ENCODE measurements at places on chromosomes 3 and 15.

- no peak for DNase-seq
Measured at GRCh38 chr3:126758882-126759281, 54.8 kb downstream of the CHCHD6 start.

- DNase-seq: no peak
Measured at GRCh38 chr3:76997733-76998132, 42.2 kb upstream of the ROBO2 start.

DNA sequence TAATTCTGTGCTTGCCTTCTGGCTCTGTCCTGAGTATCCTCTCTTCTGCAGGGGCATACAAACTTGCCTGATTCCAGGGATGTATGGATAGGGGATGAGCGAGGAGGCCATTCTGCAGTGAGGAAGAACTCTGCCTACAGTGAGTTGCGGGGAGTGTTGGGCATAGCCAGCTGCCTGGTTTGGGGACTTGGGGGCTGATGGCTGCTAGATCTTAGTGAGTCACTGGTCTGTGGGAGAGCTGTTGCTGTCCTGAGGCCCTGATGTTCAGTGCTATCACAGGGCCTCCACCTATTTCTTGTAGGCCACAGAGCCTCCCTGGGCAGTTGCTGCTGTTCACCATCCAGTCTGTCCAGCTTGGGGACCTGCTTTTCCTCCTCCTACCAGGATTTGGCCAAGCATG lies 20.3 kb downstream of the CDAN1 start:
- no peak for DNase-seq

GRCh38 chr3:58188921-58189451 lies 21.8 kb downstream of the DNASE1L3 start:
- DNase-seq: no peak

DNA sequence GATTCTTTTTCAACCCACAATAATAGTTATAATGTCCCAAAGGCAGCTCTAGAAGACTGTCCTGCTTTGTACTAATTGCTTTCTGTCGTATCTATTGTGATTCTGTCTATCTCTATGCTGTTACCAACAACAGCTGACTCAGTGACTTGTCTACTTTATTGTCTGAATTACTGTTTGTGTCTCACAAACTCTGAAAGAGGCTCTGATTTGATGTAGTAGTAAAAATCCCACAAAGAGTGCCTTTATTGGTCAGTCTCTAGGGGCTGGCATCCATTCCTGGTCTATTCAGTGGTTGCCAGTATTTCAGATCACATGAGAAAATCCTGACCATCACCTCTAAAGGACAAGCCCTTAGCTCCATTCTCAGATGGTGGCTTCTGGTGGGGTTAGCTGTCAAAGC lies 254.2 kb downstream of the NSUN3 start:
- DNase-seq: no peak

- DNase-seq: no peak
Measured at GRCh38 chr15:100201376-100202280, 140.1 kb downstream of the ADAMTS17 start.

DNA sequence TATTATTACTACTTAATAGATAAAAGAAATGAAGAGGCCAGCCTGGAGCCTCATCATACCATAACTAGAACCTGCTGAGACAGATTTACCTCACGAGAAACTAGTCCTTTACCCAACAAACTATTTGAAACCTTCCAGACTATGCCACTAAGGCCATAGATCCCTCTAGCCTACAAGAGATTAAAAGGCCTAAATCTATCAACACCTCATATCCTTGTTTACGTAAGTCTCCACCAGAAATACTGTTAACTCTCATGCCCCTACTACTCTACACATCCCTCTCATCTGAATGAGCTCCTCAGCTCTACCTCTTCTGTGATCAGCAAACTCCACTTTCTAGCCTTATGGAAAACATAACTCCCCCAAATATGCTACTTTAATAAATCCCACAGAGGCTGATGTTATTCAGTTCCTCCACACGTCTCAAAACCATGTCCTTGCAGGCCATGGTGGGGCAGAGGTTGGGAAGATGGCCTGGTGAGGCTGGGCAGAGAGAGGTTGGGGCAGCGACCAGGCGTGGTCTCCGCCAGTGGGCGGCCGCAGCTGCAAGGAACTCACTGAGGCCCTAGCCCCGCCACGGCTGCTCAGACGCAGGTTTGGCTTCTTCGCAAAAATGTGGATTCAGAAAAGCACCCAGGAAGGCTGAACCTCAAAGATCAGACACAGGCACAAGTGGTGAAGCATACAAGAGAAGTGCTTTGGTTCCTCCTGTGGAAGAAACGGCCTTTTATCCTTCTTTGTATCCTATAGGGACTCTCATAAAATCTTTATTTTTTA lies 65.8 kb downstream of the GSK3B start:
- DNase-seq: no peak

DNA sequence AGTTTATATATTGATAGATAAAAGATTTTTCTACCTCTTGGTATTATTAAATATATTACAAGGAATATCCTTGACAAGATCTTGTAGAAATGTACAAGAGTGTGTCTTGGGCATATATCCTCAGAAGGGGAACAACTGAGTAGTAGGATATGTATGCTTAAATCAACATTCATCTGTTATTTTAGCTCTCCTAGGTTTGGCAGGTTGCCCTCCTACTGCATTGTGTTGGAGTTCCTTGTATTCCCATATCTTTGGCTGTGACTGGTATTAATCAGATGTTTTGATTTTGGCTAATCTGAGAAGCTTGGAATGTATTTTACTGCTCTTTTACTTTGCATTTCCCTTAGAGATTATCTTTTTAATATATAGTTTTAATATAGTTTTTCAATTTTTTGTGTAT lies 4.6 kb downstream of the MYRIP start:
- DNase-seq: no peak

GRCh38 chr15:44566155-44566540 lies 29.2 kb downstream of the EIF3J start:
- DNase-seq: no peak

- no peak for DNase-seq
Measured at GRCh38 chr3:105365391-105366325, 1.1 kb upstream of the ALCAM start.

- no peak for DNase-seq
Measured at GRCh38 chr3:16860234-16860633, 24.5 kb upstream of the PLCL2 start.

GRCh38 chr3:197376020-197376419 lies 77.6 kb upstream of the DLG1 start:
- DNase-seq: no peak

- DNase-seq: no peak
Measured at GRCh38 chr3:32100465-32100864, 6.0 kb upstream of the GPD1L start.

DNA sequence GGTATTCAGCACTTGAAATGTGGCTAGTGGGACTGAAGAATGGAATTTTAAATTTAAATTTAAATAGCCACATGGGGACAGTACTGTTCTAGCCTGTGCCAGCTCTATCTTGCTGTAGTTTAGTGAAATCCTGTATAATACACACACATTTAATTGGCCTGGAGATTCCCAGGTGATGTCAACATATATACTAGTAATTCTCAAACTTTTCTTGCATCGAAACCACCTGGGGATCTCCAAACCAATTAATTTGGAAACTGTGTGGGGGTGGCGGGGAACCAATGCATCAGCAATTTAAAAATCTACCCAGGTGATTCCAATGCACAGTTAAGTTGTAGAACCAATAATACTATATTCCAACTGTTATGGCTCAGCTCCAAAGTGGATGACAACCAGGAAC lies 228.9 kb upstream of the MRPL3 start:
- peak; percentile 7 for DNase-seq

GRCh38 chr15:45287390-45287956 lies 35.4 kb downstream of the SLC28A2 start:
- no peak for DNase-seq

- no peak for DNase-seq
Measured at GRCh38 chr15:64987136-64987535, 2.6 kb downstream of the SPG21 start.

DNA sequence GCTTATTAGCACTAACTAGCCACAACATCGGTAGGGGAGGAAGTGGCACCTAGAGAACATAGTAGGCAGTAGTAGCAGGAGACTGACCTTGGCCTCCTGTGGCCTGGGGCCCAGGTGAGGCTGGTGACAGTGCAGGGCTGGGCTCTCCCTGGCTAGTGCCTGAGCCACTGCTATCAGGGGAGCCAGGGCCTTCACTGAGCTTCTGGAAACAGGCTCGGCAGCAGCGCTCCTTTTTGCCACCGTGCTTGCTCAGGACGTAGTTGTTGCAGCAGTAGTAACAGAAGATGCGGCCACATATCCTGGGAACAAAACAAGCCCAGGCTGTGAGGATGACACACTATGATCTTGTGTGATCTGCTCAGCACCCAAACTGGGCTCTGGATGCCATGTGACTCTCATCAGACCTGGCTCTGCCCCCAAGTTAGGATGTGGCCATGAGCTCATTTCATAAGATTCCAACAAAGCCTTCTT lies 15.1 kb downstream of the CXCR6 start:
- no peak for DNase-seq

GRCh38 chr15:78194568-78194925 lies 39.8 kb downstream of the ACSBG1 start:
- no peak for DNase-seq

DNA sequence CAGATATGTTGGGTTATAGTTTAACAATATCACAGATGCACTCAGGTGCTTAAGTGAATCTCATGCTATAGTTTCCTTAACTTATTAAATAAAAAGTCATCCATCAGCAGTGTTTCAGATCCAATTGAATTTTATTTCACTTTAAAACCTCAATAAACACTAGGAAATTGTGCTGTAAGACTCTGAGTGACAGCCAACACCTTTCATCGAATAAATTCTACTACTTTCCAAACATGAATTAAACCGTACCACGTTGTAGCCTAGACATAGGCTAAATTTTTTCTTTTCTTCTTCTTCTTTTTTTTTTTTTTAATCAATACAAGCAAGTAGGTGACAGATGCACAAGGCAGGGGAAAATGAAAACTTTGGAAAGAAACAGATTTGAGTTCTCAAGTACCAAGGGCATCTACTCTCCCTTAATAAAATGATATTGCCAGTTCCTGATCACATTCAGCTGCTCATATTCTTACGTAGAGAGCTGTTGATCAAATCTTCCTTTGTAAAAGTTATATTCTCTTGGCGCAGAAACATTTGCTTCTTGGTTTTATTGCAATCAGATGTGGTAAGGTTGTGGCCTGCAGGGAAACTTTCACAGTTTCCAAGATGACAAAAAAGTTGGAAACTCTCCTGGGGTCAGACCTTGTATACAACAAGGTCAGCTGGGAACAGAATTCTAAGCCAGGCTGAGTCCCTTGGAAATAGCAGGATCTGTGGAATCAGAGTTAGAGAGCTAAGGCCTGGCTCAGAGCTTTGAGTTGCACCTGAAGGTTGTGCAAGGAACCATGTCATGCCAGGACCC lies 147.7 kb downstream of the CD47 start:
- DNase-seq: no peak

DNA sequence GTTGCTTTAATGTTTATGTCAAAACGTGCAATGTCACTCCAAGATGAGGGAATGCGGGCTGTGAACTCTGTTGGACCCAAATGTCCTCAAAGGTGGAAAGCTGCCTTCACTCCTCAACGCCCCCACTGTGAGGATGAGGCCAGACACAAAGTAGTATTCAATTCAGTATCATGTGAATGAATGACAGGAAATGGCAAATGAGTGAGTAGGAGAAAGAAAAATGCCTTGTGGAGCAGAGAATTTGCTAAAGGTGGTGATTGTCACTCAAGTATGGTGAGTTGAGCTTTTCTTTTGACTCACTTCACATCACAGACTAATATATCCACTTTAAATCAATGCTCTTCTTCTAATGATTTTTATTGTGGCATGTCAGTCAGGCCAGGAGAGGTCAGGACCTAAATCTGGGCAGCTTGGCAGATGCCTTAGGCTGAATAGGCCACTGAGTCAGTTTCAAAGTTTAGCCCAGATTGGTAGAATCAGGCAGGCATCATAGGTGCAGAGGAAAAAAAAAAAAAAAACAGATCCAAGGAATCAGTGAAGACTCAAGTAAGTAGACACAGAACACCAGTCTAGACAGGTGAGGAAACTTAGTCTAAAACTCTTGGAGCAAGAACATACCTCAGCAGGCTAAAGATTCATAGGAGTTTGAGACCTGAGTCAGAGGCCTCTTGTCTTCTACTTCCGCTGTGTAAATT lies 71.0 kb upstream of the ZBED2 start:
- DNase-seq: no peak

DNA sequence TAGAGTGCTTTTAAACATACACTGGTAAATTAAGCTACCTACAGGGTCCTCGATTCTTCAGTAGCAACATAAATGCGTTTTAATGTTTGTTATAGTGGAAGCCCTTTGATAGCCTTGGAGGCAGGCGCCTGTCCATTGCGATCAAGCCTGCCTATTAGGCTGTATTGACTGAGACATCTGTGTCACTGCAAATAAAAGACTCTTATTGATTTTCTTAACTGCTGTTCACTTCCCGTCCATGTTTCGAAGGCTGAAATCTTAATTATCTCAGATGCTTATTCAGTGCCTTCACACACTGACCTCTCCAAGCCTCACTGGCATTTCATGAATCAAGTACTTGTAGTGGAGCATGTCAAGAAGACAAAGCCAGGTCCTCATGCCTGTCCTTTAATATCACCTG lies 51.1 kb downstream of the MAP2K5 start:
- no peak for DNase-seq

- peak; percentile 41 for DNase-seq
Measured at GRCh38 chr15:25710184-25710583, 152.9 kb downstream of the ATP10A start.

- DNase-seq: no peak
Measured at GRCh38 chr3:160286231-160286630, 61.0 kb downstream of the C3orf80 start.
